ENCODE measurements at places on chromosomes 11 and 22.
A peak's percentile ranks its signal among the peaks of the same experiment; 100 is the strongest.

- H3K27ac ChIP-seq, result no peak overlapping the region
Measured at GRCh38 chr22:27925331-27925730, 6.3 kb upstream of the PITPNB start.

- H3K4me3 ChIP-seq, result no peak overlapping the region
- H3K27me3 ChIP-seq, result no peaks in the 10 kb centered on the region
- DNase-seq, result no peak
- no peaks in the 10 kb centered on the region for H3K4me1 ChIP-seq
- no peak overlapping the region for H3K27ac ChIP-seq
Measured at GRCh38 chr22:49334449-49334789, 493.3 kb downstream of the BRD1 start.

- H3K27ac ChIP-seq, result no peak overlapping the region
- no peaks in the 10 kb centered on the region for H3K36me3 ChIP-seq
- H3K4me3 ChIP-seq, result no peak overlapping the region
- no peaks in the 10 kb centered on the region for H3K4me1 ChIP-seq
Measured at GRCh38 chr11:122714484-122714883, 59.0 kb downstream of the UBASH3B start.

- DNase-seq, result peak; percentile 13
- H3K27me3 ChIP-seq, result no peaks in the 10 kb centered on the region
- no peak overlapping the region for H3K4me3 ChIP-seq
- H3K27ac ChIP-seq, result no peak overlapping the region
Measured at GRCh38 chr11:67282876-67283371, 6.2 kb upstream of the ANKRD13D start.

DNA sequence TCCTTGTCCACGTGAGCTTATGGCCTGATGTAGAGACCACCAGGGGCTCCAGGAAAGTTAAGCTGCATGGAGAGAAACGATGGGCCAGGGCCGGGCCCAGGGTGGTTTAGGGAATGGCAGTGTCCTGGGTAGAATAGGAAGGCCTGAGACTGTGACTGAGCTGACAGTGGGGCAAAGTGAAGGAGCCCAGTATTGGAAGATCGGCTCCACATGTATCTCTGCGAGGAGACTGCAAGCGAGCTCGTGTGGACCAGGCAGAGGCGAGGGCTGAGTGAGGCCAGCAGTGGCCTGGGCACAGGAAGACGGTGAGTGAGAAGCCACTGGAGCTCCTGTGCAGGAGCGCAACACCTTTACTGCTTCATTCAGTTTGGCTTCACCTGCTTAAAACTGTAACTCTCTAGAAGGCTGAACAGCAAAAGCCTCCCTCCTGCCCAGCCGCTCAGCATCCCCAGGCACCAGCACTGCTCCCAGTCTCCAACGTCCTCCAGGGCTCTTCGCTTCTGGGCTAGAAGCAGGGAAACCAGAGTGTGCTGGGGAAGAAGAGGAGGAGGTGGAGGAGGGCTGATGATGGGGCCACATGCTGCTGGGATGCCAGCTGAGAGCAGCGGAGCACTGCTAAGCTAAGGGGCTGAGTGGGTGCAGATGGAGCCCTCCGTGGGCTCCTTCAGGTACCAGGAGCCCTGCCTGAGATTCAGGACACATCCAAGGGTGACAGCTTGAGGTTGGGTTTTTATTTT, 13.5 kb downstream of the TCIRG1 start:
- no peak for DNase-seq
- H3K4me1 ChIP-seq, result no peaks in the 10 kb centered on the region
- no peak overlapping the region for H3K27ac ChIP-seq
- H3K27me3 ChIP-seq, result no peaks in the 10 kb centered on the region

- peaks cover 21% of the 10 kb centered on the region for H3K4me1 ChIP-seq
- no peak overlapping the region for H3K4me3 ChIP-seq
- no peak for DNase-seq
- no peak overlapping the region for H3K27ac ChIP-seq
Measured at GRCh38 chr11:36016263-36016662, 72.4 kb downstream of the LDLRAD3 start.

DNA sequence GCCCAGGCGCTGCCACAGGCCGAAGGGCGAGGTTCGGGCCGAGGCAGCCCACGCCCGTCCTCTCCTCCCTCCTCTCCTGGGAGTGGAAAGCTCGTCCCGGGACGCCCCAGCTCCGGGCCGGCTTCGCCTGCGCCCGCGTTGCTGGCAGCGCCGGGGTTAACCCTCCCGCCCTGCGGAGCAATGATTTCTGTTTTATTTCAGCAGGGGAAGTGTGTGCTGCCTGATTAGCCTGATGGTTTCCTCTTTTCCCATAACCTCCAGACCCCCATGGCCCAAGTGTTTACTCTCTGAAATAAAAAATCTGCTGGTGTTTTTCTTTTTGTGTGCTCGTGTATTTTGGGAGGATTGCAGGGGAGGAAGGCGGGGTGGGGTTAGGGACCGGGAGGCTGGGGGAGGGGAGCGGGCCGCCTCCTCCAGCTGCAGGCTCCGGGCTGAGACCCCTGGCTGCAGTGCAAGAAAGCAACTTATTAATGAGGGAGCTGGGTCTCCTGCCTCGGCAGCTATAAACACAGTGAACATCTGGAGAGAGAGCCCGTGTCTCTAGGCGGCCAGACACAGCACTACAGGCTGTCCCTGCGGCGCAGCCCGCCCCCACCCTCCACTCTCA, 38.6 kb downstream of the ETS1 start:
- peak overlapping the region; percentile 74 for H3K27ac ChIP-seq
- no peaks in the 10 kb centered on the region for H3K27me3 ChIP-seq
- peak overlapping the region; percentile 69 for H3K4me3 ChIP-seq
- H3K36me3 ChIP-seq, result no peaks in the 10 kb centered on the region
- peak; percentile 79 for DNase-seq
- H3K4me1 ChIP-seq, result peaks cover 18% of the 10 kb centered on the region

DNA sequence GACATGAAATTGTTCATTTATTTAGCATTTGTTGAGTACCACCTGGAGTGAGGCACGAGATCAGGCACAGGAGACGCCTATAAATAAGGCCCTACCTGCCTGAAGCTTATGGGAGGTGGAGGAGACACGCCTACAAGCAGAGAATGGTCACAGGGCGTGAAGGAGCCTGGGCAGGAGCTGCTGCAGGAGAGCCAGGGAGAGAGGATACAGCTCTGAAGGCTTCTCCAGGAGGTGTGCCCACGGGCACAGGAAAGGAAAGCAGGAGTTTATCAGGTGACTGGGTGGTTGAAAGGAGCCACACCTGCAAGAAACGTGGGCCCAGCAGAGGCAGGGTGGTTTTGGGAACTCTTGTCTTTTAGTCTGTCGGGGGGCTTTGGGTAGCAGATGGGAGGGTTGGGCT, 70.3 kb downstream of the BMAL1 start:
- no peaks in the 10 kb centered on the region for H3K36me3 ChIP-seq
- H3K4me1 ChIP-seq, result no peaks in the 10 kb centered on the region
- DNase-seq, result no peak
- H3K27ac ChIP-seq, result no peak overlapping the region

DNA sequence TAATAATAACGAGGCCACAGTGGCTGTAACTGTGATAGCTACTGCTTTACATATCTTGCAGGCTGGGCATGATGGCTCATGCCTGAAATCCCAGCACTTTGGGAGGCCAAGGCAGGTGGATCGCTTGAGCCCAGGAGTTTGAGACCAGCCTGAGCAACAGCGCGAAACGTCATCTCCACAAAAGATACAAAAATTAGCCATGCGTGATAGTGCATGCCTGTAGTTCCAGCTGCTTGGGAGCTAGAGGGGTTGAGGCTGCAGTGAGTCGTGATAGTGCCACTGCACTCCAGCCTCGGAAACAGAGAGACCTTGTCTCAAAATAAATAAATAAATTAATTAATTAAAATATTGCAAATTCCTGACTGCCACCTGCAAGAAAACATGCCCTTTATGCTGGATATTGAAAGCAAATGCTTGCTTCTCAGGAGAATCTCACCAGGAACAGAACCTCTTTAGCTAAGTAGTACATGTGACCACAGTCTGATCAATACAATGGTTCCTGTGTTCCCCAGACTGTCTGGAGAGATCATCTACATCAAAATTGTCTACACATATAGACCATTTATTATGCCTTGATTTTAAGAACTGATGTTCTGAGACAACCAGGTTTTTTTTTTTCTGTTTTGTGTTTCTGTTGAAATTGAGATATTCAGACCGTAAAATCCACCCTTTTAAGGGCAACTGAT, 6.3 kb downstream of the ZBTB3 start:
- no peak for DNase-seq
- H3K4me3 ChIP-seq, result no peak overlapping the region
- H3K36me3 ChIP-seq, result peaks cover 21% of the 10 kb centered on the region
- H3K27me3 ChIP-seq, result no peaks in the 10 kb centered on the region

GRCh38 chr11:133834682-133835592, 10.4 kb downstream of the SPATA19 start:
- H3K27me3 ChIP-seq, result peaks cover 3% of the 10 kb centered on the region
- H3K4me1 ChIP-seq, result no peaks in the 10 kb centered on the region
- no peak for DNase-seq
- H3K36me3 ChIP-seq, result no peaks in the 10 kb centered on the region

- DNase-seq, result no peak
- no peak overlapping the region for H3K27ac ChIP-seq
- no peak overlapping the region for H3K4me3 ChIP-seq
- no peaks in the 10 kb centered on the region for H3K4me1 ChIP-seq
Measured at GRCh38 chr11:124570160-124570559, 363 bp downstream of the OR8A1 start.

DNA sequence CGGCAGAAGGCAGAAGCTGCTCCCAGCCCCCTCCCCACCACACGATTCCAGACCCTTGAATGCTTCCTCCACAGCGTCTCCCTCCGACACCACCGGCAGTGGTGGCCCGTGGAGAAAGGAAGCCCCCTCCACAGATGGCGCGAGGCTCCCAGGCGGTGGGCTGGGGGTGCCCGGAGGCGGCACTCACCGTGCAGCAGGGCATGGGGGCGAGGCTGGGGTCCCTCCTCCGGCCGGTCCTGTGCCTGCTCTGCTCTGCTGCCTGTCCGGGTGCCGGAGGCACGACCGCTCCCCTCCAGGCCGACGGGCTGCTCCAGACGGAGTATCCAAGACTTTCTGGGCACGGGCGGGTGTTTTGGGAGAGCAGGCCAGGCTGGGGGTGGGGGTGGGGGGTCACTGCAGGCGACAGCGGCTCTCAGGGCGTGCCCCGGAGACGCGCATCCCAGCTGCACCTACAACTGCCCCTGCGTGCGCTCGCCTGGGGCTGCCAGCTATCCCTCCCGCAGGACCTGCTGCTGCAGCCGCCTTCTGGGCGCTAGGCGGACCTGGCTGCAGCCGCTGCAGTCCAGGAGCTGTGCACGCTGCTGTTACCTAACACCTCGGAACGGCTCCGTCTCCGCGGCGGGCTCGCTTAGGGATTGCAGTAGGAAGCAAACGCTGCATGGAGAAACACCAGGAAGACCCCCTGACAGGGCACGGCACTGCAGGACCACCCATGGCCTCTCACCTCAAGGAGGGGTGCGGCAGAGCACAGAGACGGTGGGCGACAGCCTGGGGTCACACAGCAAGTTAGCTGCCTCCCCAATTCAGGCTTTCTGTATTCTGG, 15.2 kb downstream of the MRGPRG start:
- peaks cover 21% of the 10 kb centered on the region for H3K27me3 ChIP-seq
- no peak overlapping the region for H3K27ac ChIP-seq
- no peak overlapping the region for H3K4me3 ChIP-seq
- DNase-seq, result no peak
- no peaks in the 10 kb centered on the region for H3K36me3 ChIP-seq

DNA sequence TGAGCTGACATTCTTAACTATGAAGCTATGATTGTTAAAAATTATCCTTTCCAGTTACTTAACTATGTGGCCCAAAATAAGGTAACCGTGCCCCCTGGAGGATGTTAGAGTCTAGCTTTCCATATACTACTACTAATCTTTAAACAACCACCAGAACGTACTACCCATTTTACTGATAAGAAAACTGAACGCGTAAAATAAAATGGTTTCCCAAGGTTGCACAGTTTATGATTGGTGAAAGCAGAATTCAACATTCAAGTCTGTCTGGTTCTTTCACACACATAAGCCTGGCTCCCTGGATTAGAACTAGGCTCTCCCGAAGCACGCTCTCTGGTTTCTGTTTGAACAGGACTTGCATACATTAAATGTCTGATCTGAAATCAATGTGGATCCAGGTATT, 437.8 kb upstream of the CCDC90B start:
- no peaks in the 10 kb centered on the region for H3K36me3 ChIP-seq
- no peak overlapping the region for H3K27ac ChIP-seq
- H3K4me1 ChIP-seq, result no peaks in the 10 kb centered on the region
- H3K27me3 ChIP-seq, result no peaks in the 10 kb centered on the region
- no peak for DNase-seq

GRCh38 chr11:19802773-19803293, 90.2 kb downstream of the NAV2 start:
- H3K27me3 ChIP-seq, result no peaks in the 10 kb centered on the region
- no peaks in the 10 kb centered on the region for H3K36me3 ChIP-seq
- H3K4me1 ChIP-seq, result peaks cover 27% of the 10 kb centered on the region
- no peak overlapping the region for H3K27ac ChIP-seq

DNA sequence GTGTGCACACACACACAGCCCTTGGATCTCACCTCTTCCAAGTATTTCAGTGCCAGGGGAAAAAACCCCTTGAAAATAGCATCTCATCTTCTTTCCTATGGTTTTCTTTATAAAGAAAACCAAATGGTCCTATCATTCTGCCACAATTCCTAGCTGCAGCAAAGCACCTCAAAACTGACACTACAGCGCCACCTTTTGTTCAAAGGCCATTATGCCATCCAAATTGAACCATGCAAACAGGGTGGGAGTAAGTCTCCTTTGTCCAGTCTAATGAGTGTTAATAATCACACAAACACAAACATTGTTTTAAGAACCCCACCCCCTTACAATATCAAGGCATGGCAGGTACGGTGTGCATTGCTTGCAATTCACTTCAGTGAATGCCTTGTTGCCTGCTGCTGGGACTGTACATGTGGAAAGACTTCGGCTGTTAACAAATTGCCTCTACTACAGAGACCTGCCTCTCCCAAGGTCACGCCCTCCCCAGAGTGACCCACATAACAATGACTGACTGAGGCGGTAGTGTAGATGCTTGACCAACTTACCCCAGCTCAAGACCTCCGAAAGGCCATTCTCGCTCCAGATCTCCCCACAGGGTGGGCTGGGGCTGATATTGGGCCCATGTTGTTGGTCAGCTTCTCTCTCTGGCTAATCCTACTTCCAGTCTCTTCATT, 31.7 kb downstream of the FAM181B start:
- no peak overlapping the region for H3K27ac ChIP-seq
- no peak for DNase-seq
- H3K36me3 ChIP-seq, result no peaks in the 10 kb centered on the region
- no peaks in the 10 kb centered on the region for H3K4me1 ChIP-seq
- no peaks in the 10 kb centered on the region for H3K27me3 ChIP-seq

GRCh38 chr11:61147271-61147670, 14.0 kb downstream of the VPS37C start:
- H3K27me3 ChIP-seq, result no peaks in the 10 kb centered on the region
- H3K4me1 ChIP-seq, result peaks cover 35% of the 10 kb centered on the region
- DNase-seq, result no peak
- no peak overlapping the region for H3K4me3 ChIP-seq

- no peak for DNase-seq
- H3K36me3 ChIP-seq, result no peaks in the 10 kb centered on the region
- H3K27ac ChIP-seq, result no peak overlapping the region
- H3K4me1 ChIP-seq, result peaks cover 9% of the 10 kb centered on the region
- H3K4me3 ChIP-seq, result no peak overlapping the region
Measured at GRCh38 chr22:38163844-38164550, 17.6 kb downstream of the PLA2G6 start.

Measured in psoas muscle (tissue), 8 donors.